ENCODE measurements at places on chromosomes 16 and 17.

GRCh38 chr17:80331820-80332219 is 71.2 kb downstream of the RNF213 start:
- DNase-seq, result no peak

DNA sequence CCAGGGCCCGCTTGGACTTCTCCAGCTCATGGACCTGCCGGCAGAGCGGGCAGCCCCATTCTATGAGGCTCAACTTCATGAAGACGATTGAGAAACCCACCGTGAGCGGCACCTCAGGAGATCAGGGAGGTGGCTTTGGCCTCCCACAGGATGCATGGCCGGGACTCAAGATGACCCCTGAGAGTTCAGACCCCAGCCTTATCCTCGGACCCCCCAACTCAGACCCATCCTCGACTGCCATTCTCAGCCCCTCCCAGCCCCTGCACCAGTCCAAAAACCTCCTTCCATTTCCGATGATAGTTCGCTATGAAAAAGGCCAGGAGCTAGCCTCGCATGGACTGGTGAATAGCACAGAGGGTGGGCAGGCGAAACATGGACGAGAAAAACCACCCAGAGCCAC is 71.0 kb downstream of the NDE1 start:
- DNase-seq, result no peak

GRCh38 chr17:64655704-64656103 is 6.4 kb downstream of the SMURF2 start:
- no peak for DNase-seq

DNA sequence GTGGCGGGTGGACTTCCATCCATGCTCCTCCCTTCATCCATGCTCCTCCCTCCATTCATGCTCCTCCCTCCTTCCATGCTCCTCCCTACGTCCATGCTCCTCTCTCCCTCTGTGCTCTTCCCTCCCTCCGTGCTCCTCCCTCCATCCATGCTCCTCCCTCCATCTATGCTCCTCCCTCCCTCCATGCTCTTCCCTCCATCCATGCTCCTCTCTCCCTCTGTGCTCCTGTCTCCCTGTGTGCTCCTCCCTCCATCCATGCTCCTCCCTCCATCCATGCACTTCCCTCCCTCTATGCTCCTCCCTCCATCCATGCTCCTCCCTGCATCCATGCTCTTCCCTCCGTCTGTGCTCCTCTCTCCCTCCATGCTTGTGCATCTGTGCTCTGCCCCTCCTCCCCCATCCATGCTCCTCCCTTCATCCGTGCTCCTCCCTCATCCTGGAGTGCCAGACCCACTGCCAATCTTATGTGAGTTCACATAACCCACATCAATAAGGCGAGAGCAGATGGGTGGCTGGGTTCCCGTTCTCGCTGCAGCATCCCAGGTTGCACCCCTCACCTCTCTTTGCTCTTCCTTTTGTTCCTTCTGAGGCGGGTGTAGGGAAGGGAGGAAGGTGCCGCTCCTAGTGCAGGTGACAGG is 22.8 kb downstream of the KSR1 start:
- no peak for DNase-seq

DNA sequence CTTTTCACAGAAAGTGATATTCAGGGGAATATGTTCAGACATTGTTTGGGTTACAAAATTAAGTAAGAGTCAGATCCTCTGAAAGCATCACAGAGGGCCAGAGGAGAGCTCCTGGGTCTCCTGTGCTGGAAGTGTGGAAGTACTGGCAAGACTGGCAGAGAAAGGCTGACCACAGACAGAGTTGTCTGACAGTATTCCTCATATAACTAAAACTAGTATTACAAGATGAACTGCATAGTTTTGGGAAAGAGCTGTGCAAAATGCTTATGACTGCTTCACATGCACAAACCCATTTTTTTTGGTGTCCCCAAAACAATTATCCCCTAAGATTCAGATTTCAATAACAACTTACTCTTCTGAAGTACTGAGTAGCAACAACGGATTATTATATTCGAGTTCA is 35.2 kb downstream of the N4BP1 start:
- no peak for DNase-seq

- DNase-seq, result no peak
Measured at GRCh38 chr16:53080345-53081031, 25.7 kb downstream of the CHD9 start.

DNA sequence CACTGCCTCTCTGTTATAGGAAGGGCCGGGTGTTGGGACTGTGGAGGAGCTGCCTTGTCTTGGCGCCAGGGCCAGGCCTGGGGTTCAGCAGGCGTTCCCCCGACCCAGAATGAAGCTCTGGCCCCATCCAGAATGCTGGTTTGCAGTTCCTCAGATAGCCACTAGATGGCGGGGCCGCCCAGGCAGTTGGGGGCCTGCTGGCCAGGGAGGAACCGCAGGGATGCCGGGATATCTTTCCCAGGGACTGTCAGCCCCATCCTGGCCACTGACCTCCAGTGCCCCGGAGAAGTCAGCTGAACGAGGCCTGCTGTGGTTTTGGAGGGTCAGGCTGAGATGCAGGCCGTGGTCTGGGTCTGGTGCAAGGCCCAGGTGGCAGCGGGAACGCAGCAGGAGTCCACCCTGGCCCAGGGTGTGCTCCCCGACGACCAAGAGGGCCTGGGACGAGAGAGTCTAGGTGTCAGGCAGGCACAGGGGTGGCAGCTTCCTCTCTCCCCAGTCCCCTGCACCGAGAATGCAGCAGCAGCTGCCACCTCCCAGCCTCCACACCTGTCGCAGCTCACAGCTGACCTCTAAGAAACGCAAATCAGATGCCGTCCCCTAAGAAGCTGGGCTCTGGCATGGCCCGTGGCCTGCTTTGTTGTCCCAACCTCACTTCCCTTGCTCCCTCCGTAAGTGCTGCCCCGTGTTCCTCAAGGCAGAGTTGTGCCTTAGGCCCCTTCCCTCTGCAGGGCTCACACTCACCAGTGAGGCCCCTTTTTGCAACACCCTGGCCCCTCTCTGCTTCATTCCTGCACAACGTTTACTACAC is 51.2 kb downstream of the RMI2 start:
- DNase-seq, result no peak

- DNase-seq, result no peak
Measured at GRCh38 chr17:42055496-42055895, 5.1 kb upstream of the C17orf113 start.

DNA sequence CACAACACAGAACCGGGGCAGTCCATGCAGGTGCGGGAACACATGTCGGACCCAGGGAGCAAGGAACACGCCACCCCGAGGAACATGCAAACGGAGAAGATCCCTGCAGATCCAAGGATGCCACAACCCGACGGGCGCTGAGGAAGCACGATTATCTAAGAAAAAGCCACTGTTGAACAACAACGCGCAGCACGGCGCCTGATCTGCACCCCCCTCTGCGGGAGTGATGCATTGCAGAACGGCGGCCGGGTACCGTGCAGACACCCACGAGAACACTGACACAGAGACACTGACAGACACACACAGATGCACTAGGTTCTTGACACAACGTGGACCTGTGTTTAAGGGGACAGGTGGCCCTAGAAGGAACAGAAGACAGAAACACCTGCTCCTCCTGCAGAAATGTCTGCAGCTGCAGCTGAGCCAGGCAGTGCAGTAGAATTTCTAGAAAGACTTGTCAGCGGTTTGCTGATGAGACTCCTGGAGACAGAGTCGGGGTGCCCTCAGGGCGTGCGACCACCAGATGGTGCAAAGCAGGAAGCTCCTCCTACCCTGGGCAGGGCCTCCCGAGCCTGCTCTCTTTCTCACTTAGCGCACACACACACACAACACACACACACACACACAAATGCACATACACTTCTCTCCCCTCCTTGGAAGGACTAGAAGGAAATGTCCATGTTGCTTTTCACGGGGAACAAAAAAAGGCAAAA is 7.5 kb downstream of the NPTX1 start:
- no peak for DNase-seq

- DNase-seq, result no peak
Measured at GRCh38 chr16:3223913-3224515, 10.9 kb downstream of the ZNF200 start.

DNA sequence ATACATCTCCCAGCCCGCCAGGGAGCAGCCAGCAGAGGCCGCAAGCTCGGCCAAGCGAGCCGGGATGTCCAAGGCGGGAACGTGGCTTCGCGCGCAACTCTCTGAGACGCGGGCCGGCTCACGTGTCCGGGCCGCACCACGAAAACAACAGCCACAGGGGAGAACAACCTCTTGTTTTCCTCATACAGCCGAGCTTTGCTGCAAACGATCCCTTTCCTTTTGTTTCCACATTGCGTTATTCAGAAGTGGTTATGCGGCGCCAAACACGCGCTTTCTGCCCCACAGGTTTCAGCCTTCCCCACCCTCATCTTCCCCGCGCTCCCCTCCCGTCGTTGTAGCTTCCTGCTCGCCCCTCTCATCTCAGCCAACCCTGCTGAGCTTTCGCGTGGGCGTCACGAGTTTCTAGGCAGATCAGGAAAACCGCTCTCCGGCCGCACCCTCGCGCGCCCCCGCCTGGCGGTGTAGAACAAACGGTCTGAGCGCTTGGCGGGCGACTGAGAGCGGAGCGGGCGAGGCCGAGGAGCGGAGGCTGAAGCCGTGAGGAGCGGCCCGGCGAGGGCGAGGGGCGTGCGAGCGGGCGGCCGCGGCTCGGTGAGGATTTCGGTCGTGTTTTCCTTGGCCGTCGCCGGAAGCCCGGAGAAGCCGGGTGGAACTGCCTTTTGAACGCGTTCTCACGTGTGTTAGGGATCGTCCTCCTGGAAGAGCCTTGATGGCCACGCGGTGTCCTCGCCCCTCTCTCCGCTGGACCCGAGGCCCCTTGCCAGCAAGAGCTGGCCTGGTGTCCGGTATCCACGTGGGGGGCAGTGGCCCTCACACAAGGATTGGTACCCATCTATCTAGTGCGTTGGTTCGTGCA is 6.6 kb upstream of the SMARCD2 start:
- peak; percentile 67 for DNase-seq

- no peak for DNase-seq
Measured at GRCh38 chr16:57791893-57792461, 10.3 kb downstream of the KIFC3 start.

DNA sequence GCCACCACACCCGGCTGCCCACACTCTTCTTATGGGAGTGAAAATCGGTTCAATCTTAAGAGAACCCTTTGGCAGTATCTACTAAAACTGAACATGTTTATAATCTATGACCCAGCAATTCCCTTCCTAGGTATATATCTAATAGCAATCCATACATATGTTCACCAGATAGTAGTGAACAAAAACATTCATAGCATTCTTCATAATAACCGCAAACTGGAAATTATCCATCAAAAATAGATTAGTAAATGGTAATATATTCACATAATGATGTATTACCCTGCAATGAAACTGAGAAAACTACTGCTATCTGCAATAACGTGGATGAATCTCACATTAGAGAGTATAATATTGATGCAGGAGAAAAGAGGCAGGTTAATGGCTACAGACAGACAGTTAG is 23.1 kb downstream of the COPRS start:
- no peak for DNase-seq

DNA sequence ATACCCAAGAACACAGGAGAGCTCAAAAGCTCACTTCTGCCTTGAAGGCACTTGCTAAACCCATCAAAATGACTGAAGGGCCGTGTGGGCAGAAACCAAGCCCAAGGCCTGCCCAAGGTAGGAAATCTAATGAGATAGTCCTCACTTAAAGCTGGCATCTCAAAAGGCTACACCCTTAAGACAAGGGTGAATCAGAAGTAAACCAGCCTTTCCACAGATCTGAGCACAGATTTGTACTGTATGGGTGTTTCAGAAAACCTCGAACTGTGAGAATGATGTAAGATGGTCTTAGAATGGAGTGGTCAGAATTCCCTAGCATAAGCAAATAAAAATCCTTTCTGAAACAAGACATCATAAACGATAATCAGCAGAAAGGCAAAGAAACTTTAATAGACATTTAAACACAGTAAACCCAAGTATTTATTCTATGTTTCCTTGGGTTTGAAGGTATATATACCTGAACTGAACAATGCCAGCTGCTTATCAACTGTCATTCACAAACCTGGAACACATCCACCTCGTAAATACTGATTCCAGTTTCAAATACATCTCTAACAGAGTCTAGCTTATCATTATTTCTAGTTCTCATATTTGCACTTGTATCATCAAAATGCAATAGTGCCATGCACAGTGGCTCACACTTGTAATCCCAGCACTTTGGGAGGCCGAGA is 37.8 kb downstream of the GLG1 start:
- no peak for DNase-seq

DNA sequence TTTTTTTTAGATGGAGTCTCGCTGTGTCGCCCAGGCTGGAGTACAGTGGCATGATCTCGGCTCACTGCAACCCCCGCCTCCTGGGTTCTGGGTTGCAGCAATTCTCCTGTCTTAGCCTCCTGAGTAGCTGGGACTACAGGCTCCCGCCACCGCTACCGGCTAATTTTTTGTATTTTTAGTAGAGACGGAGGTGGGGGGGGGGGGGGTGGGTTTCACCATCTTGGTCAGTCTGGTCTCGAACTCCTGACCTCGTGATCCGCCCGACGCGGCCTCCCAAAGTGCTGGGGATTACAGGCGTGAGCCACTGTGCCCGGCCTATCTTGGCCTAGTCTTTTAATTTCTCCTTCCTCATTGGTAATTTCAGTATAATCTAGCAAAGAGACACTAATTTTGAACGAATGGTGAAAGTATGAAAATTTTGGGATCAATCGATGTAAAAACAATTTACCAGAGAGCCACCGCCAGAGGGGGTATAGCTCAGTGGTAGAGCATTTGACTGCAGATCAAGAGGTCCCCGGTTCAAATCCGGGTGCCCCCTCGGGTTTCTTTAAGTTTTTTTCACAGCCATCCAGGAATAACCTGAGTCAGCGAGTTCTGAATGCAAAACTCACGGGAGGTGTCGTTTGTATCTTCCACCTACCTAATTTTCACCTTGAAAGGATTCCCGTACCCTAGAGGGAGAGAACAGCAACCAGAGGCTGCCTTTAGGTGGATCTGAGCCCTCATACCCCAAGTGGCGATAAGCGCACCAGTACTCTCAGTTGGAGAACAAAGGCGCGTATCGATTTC is 2.5 kb upstream of the LASP1 start:
- DNase-seq, result no peak

All from esophagus squamous epithelium (tissue), 5 donors.